ENCODE measurements at places on chromosomes 2 and 18.

GRCh38 chr2:57828221-57828620 lies 218.4 kb upstream of the VRK2 start:
- DNase-seq, result no peak

DNA sequence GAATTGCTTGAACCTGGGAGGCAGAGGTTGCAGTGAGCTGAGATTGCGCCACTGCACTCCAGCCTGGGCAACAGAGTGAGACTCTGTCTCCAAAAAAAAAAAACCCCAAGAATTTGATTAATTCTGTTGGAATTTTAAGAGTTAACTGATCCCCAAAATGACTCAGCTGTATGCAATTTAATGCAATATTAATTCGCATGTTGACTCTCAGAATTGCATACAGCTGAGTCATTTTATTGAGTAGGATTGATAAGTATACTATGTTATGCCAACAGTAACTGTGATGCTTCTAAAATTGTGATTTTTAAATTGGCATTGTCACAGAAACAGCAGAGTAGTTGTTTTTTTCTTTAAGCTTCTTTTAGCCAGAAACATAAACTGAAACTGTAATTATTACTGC lies 19.6 kb downstream of the MSH2 start:
- no peak for DNase-seq

DNA sequence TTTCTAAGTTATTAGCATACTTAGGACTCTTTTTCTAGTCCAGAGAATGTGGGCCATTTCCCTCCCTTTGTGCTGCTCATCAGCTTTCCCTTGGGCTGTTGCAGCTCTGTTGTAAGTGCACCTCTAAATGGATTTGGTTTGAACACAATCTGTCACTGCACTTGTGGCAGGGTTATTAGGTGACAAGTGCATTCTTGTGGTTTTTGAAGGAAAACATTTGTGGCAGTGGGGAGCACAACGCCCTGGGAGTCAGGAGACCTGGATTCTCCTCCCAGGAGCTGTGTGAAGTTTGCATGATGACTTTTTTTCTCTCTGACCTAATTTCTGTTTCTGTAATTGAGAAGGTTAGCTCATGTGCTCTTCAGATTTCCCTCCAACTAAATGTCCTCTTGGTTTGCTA lies 630.9 kb upstream of the FAM98A start:
- DNase-seq, result no peak

DNA sequence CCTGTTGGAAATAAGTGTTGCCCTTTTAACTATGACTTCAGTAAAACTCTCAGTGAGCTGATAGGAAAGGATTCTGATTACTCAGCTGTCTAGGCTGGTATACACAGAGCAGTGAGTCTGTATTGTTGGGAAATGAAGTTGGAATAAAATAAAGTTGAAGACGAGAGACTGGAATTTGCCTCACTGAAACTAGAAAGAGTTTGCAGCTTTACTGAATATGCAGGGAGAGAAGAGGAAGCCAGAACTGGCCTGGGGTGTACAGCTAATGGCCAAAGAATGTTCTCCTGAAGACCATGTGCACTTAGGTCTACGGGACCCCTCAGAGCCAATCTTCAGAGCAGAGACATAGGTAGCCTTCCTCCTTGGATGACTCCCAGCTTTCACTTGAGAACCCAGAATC lies 26.5 kb downstream of the EIF4E2 start:
- DNase-seq, result no peak

- no peak for DNase-seq
Observed at GRCh38 chr18:3791238-3791637, 341.3 kb downstream of the TGIF1 start.

DNA sequence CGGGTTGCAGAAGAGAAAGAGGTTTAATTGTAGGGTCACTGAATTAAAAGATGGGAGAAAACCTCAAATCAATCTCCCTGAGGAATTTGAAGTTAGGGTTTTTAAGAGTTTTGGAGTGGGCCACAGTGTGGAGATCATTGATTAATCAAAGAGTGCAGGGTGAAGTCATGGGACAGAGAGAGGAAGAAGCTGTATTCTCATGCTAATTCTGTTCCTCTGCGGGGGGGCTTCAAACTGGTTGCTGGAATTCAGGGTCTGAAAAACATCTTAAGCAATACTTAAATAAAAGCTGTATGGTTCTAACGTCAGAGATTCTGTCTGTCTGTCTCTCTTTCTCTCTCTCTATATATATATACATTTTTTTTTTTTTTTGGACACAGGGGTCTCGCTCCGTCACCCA lies 169.8 kb upstream of the SPATS2L start:
- no peak for DNase-seq

DNA sequence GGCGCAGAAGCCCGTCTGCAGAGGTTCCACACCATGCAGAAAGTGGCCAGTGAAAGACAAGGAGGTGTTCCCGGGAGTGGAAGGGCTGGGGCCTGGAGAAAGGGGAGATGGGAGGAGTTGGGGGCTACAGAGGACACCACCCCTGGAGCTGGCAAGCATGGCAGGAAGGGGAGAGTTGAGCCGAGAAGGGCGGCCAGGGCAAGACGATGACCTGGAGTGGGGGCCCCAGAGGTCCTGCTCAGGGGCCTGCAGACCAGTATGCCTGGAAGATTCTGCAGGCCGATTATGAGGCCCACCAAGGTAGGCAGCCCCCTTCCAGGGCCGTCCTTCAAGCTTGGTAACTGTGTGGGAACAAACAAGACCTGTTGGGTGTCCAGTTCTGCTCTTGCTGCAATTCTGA lies 33.1 kb downstream of the RBFA start:
- DNase-seq, result no peak

GRCh38 chr2:18546567-18546966 lies 13.9 kb downstream of the RDH14 start:
- DNase-seq, result no peak

DNA sequence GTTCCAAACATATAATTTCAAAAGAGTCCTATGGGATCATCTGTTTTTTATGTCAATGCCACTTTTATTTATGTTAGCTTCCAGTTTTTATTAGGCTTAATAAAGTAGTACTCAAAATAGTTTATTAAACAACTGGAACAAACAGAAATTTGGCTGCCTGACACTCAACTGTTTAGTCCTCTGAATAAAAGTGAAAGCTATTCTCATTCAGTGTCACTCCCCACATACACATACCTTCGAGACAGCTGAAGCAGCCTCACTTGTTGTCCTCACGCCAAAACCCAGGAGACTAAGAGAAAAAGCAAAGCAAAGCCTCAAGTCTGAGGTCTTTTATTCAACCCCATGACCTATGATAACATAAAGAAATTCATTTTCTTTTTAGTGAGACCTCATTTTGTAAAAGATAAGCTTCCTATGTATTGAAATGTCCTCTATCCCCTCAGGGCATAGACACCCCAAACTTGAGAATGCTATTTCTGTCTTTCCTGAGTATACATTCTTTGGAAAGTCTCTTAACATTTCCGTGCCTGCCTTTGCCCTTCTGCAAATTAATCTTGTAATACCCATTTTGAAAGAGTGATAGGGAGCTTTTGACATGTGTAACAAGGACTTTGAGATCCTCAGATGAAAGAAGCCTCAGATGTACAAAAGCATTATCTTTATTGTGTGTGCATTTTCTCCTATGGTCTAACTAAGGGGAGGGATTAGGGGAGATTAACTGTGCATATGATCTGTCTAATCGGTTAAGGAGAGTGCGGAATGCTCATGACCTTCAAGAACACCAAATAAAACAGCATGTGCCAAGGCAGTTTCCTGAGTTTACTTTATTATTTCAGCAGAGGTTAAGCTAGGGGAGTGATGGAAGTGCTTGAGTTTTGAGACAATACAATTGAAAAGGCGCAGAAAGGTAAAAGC lies 1523.7 kb upstream of the PIK3C3 start:
- no peak for DNase-seq

- DNase-seq, result no peak
Observed at GRCh38 chr2:152335726-152336118, 748 bp downstream of the FMNL2 start.

DNA sequence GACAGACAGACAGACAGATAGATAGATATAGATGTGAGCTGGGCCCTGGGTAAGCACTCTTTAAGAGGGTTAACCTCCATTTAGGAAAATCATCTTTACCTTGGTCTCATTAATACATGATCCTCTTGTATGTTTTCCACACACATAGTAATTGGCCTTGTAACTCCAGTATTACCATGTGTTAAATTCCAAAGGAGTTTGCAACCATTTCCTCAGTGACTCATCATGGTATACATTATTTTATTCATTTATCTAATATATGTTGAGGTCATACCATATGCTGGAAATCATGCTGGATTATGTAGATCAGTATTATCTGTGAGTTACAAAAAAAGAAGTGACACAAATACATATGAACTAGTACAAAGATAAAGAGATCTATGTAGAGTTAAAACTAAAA lies 504.3 kb downstream of the DCC start:
- no peak for DNase-seq

DNA sequence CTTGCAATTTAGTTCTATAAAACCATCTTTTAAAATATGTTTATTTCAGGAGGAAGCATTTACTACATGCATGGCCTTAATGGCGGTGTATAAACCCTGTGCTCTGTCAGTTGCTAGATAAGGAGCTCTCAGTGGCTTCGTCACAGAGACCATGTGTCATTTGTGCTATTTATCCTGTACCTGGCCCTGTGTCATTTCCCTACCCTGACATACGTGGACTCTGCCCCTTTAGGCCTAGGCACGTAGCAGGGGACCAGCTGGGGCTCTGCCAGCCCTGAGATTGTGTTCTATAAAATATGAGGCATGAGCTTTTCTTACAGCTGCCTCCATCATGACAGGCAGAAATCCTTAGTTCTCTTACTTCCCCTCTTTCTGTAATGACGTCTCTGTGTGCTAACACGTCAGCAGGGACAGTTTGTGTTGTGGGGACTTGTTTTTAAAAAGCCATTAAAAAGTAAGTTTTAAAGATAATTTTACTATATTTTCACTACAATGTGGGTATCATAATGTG lies 88.0 kb downstream of the ITGB1BP1 start:
- no peak for DNase-seq

- no peak for DNase-seq
Observed at GRCh38 chr2:201795607-201796477, 10.5 kb upstream of the CDK15 start.

DNA sequence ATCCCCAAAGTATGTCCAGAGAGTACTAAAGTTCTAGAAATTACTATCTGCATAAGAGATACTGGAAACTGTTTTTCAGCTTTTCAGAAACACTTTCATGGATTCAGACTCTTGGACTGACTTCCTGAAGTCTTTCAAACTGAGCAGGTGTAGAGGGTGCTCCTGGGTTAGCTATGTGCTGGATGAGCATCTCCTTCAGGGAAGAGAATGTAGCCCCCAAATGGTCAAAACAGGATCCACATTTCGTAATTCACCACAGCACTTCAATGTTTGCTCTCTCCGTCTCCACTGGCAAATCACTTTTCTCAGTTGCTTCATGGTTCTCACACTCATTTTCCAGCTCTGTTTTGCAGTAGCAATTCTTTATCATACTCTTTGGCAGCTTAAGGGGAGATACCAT lies 23.2 kb upstream of the SATB2 start:
- DNase-seq, result no peak

GRCh38 chr2:102422910-102423309 lies at the start of gene IL18RAP:
Gene IL18RAP (plus strand): TSS chr2:102423160. CDS start chr2:102423278, 118 bp downstream.
- no peak for DNase-seq

Measured in stimulated activated CD8-positive, alpha-beta memory T cell treated with anti-CD3 and anti-CD28 coated beads, Interleukin-7, amount 100 ng/mL, for 4 hours (primary cell).